Neural progenitor cell (in vitro differentiated cells): ENCODE measurements at places on chromosomes 16 and 17.

GRCh38 chr17:74202938-74203337 is 540 bp upstream of the RPL38 start:
- peaks cover 10% of the 10 kb centered on the region for H3K4me1 ChIP-seq
- H3K36me3 ChIP-seq = peaks cover 9% of the 10 kb centered on the region
- DNase-seq = no peak

GRCh38 chr16:73274140-73274539 is 226.2 kb upstream of the ZFHX3 start:
- peaks cover 2% of the 10 kb centered on the region for H3K4me1 ChIP-seq
- H3K27me3 ChIP-seq = no peaks in the 10 kb centered on the region
- H3K4me3 ChIP-seq = no peak overlapping the region
- H3K36me3 ChIP-seq = no peaks in the 10 kb centered on the region
- DNase-seq = no peak
- no peak overlapping the region for H3K27ac ChIP-seq

GRCh38 chr17:47604598-47604927 is 45.2 kb upstream of the KPNB1 start:
- no peak for DNase-seq
- peaks cover 24% of the 10 kb centered on the region for H3K36me3 ChIP-seq
- no peaks in the 10 kb centered on the region for H3K4me1 ChIP-seq
- no peak overlapping the region for H3K4me3 ChIP-seq
- no peaks in the 10 kb centered on the region for H3K27me3 ChIP-seq

DNA sequence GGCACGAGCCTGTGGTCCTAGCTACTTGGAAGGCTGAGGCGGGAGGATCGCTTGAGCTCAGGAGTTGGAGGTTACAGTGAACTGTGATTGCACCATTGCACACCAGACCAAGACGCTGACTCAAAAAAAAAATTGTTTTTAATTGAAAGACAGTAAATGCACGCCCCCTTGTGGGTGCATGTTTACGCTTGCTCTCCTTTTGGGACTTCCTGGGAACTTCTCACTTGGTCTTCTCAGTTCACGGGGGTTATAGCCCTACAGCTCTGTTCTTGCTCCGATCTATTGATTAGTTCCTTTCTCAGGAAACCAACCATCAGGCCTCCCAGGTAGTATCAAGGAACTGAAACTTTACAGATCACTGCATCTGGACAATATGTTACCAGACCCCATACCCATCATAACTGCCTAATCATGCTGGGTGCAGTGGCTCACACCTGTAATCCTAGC is 14.2 kb upstream of the RIPOR1 start:
- no peak overlapping the region for H3K27ac ChIP-seq
- no peaks in the 10 kb centered on the region for H3K4me1 ChIP-seq
- H3K36me3 ChIP-seq = no peaks in the 10 kb centered on the region
- DNase-seq = peak; percentile 83

GRCh38 chr17:18106211-18106610 is 2.3 kb upstream of the MYO15A start:
- no peak overlapping the region for H3K27ac ChIP-seq
- no peak overlapping the region for H3K4me3 ChIP-seq

DNA sequence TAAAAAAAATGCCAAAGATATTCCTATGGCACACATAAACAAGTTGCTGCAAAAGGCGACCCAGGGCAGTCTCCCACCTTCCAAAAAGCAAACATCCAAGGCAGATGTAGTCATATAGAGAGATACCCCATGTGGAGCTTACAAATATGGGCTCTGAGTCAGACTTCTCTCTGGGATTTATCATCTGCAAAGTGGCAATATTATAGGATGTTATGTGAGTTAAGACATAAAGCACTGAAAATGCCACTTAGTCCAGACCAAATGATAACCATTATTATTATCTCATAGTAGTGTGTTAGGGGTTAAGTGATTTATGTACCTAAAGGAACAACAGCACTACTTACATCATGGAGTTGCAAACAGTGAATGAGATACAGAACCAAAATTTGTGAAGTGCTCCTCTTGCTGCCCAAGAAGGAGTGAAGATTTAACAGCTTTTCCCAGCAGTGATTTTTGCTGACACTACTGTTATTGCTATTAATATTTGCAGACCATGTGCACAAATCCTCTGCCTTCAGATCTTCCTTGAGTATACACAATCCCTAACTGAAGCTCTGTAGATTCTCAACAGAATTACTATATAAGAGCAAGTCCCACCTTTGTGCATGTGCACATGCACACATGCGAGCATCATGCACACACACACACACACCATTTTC is 560.0 kb upstream of the SALL1 start:
- peaks cover 4% of the 10 kb centered on the region for H3K4me1 ChIP-seq
- no peaks in the 10 kb centered on the region for H3K36me3 ChIP-seq
- DNase-seq = no peak
- H3K27me3 ChIP-seq = no peaks in the 10 kb centered on the region

GRCh38 chr17:81898029-81898866 is 3.8 kb upstream of the NPB start:
- no peaks in the 10 kb centered on the region for H3K36me3 ChIP-seq
- H3K27me3 ChIP-seq = peaks cover 28% of the 10 kb centered on the region
